GM12892 (cell line): ENCODE measurements at places on chromosomes 5 and 9.

GRCh38 chr9:134349936-134350335 is 23.7 kb downstream of the RXRA start:
- DNase-seq, result no peak

DNA sequence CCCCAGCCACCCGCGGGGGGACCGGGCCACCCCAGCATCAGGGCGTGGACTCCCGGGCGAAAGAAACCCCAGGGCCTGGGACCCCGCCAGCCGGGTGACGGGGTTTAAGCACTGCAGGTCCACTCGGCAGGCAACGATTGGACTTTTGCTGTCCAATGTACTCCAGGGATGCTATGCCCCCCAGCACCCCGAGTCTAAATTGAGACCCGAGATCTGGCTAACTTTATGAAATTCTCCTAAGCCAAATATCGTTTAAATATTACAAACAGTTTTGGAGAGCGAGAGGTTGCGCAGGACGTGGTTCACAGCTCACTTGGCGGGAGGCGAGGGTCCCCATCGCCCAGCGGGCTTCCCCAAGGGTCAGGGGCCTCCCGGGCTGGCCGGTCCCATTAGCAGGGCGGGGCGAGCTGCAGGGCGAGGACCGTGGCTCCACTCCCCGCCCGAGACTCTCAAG is 384 bp upstream of the MRPS2 start:
- no peak for DNase-seq

DNA sequence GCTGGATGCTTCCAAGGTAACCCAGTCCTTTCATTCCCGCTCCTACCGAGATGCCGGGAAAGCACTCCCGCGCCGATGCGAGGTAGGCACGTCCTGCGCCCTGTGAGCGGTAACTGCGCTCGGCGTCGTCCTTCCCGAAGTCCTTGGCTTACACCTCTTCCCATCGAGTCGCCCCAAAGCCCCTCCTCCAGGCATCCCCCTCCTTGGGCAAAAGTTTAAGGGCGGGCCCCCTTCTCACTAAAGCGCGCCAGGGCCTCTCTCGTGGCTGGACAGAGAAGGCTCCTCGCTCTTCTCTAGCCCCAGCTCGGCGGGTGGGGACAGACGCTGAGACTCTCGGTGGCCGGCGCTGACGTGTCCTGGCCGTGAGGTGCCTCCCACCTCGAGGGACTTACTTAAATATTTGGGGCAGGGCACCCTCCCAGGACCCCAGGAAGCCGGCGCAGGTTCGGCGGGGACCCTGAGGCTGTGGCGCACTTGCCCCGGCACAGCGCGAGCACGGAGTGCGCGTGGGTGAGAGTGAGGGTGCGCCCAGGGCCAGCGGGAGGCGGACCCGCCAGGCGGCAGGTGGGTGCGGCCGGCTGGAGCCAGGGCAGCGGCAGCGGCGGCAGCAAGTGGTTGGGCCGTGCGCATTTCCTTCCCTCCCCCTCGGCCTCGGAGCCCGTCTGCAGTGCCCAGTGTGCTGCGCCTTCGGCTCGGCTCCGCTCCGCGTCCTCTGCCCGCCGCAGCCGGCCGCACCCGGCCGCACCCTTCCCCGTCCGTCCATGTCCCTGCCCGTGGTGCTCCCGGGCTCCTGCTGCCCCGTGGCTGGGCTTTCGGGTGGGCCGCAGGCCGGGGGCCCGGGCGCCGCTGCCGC is at the start of gene ENTREP1:
ENTREP1 (plus strand) TSS at position 667 of the 853 bp plus-strand sequence; CDS start at position 762, 95 bp downstream.
- peak; percentile 13 for DNase-seq

DNA sequence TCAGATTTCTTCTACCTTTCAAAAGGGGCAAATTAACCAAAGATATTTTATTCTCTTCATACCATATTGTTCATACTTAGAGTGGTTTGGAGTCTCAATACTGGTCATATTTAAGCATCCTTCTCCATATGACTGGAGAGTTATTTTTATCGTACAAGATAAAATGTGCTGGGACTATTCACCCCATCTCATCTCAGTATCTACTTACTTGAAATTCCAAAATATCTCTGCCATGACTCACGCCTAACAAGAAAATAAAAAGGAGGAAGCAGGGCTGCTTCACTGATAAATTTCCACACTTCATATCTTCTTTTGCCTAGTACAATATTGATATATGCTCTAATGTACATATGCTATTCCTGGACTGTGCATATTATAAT is 277.9 kb upstream of the CDH9 start:
- DNase-seq, result no peak

GRCh38 chr9:126667190-126668055 is 53.7 kb downstream of the LMX1B start:
- DNase-seq, result no peak

DNA sequence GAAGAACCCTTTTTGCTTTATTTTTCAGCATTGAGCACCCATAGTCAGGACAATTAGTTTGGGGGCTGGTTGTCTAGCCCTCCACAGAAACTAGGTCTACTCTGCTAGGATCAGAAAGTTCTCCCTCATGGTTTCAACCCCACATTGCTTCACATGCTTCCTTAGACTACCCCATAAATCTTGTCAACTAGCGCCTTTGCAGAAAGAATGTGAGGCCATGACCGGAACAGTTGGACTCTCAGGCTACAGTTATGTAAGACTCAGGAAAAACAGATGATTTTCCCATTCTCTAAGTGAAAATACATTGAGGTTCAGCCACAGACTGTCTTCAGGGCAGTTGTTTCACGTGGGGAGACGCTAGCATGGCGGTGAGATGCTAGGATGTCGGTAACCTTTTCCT is 255.6 kb downstream of the NR3C1 start:
- DNase-seq, result no peak

GRCh38 chr5:126462239-126463014 is 39.2 kb downstream of the GRAMD2B start:
- DNase-seq, result no peak

DNA sequence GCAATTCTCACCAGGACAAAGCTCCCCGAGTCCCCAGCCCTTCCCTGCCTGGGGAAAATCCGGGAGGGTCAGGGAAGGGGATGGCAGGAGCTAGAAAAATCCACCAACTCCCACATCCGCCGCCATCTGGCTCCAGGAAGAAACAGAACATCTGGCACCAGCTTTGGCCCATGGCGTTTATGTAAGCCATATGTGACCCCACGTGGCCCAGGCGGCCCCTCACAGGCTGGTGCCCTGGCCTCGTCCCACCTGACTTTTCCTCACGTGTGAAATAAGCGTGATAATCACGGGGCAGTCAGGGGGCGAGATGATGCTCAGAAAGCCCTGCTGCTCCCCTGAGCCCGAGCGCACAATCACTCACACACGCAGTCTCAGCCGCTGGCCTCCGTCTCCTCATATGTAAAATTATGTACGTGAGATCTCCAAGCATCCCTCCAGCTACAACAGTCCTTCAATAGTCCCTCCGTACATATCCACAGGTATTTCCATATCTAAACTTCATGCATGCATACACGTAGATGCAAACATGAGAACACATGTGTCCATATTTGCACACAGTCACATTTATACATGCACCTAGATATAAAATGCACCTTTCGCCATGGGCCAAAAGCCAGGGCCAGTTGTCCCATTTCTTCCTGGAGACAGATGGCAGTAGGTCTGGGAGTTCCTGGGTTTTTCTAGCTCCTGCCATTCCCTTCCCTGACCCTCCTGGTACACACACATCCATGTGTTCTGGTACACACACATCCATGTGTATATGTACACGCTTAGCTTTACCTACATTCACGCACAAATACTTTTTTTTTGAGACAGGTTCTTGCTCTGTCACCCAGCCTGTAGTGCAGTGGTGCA is 28.9 kb downstream of the PLPP7 start:
- DNase-seq, result no peak

- DNase-seq, result no peak
Observed at GRCh38 chr5:12625667-12626263, 721.5 kb upstream of the CTNND2 start.

DNA sequence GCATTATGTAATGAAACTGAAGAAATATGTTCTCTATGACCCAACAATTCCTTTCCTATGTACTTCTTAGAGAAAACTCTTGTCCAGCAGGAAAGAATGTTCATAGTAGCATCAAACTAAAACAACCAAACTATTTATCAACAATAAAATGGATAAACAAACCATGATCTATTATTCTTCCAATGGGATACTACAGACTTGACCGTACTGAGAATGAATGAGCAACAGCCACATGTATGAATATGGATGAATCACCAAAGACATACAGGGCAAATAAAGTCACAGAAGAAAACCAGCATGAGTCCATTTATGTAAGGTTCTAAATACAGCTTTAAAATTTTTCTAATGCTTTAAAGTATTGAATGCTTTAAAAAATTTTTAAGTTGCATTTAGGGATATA is 73.6 kb upstream of the SUSD1 start:
- no peak for DNase-seq

GRCh38 chr5:151255621-151256286 is 2.8 kb downstream of the GM2A start:
- peak; percentile 54 for DNase-seq

- DNase-seq, result no peak
Observed at GRCh38 chr5:15234366-15234765, 265.6 kb upstream of the FBXL7 start.

DNA sequence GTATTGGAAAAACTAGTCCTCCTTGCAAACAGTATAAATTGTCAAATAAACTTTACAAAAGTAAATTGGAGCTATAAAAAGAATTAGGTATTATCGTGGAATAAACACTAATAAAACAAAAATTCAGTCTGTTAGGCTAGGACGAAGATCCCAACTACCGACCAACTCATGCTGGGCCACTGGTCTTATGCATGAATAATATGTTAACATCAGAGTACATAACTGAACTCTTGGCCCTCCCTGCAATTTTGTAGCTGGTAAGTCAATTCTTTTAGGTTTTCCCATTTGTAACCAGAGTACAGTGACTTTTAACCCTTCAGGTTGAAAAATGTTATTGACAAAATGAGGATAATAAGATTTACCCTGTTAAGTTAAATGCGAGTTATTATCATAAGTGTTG is 428.7 kb downstream of the BNC2 start:
- no peak for DNase-seq

- DNase-seq, result no peak
Observed at GRCh38 chr5:32686799-32687498, 24.2 kb upstream of the NPR3 start.

DNA sequence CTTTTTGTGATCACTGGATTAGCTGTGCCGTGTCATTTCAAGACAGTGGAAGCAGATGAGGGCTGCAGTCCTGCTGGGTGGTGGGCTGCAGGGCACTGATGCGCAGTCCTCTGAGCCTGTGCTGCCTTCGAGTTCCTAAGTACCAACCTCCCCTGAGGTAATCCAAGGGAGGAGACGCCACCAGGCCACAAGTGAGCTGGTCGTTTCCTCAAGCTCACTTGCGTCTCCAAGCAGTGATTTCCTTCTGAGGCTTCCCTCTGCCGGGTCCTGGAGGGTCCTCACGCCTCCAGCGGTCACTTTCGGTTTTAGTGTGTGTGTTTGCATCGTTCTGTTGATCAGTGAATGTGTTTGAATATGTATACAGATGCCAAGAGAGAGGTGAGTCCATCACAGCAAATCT is 115.7 kb downstream of the TRIO start:
- DNase-seq, result peak; percentile 34

- DNase-seq, result no peak
Observed at GRCh38 chr9:76882686-76883085, 23.2 kb downstream of the PRUNE2 start.

DNA sequence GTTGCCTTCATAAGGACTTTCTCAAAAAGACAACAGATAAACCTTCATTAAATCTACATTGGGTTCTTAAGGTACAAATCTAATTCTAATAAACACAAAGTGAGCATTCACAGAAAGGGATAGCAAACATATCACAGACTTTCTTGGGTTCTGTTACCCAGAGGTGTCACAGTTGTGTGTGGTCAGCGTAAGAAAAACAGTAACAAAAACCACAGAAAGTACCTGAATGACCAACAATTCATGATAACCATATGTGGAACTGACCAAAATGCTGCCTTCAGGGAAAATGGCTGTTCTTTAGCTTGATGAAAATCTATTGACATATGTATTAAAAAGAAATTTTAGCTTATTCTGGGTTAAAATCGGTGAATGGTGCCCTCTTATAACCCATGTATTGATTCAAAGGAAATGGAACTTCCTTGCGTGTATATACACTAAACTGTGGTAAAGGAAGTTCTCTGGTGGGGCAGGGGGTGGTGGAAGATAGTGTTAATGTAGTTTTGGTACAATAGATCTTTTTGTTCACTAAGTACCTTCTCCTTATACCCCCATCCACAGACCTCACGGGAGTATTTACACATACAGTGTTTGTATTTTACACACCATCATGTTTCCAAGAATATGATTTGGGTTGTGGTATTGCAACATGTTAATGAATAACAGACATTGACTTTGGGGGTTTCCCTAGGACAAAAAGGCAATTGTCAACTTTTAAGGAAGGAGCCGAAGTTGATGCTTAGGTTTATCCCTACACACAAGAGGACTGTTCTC is 152.5 kb downstream of the APBA1 start:
- no peak for DNase-seq

- DNase-seq, result no peak
Observed at GRCh38 chr5:108467563-108467962, 85.7 kb upstream of the FBXL17 start.

GRCh38 chr5:58708456-58708855 is 125.6 kb downstream of the RAB3C start:
- no peak for DNase-seq

GRCh38 chr5:148780711-148781110 is 45.7 kb upstream of the ADRB2 start:
- DNase-seq, result no peak

DNA sequence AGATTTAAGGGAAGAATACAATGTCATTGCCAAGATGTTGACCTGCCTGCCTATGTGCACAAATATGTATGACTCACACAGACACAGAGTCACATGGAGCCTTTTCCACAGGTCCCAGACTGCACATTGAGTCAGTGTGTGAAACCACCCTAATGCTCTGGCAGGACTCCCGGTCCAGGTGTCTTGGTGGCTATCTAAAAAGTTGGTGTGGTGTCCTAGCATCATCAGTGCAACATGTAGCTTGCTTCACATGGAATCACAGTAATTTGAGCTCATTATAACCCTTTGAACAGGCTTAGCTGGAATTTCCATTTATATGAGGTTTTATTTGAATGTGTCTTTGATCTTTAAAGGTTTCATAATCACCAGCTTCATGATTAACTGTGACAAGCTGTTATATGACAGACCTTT is 10.7 kb downstream of the IFNA5 start:
- no peak for DNase-seq

- DNase-seq, result no peak
Observed at GRCh38 chr5:147372191-147372590, 137.4 kb downstream of the STK32A start.

GRCh38 chr5:58898538-58898937 is 315.7 kb downstream of the RAB3C start:
- no peak for DNase-seq
